SW480 (cell line): ENCODE measurements at places on chromosomes 4 and X.

DNA sequence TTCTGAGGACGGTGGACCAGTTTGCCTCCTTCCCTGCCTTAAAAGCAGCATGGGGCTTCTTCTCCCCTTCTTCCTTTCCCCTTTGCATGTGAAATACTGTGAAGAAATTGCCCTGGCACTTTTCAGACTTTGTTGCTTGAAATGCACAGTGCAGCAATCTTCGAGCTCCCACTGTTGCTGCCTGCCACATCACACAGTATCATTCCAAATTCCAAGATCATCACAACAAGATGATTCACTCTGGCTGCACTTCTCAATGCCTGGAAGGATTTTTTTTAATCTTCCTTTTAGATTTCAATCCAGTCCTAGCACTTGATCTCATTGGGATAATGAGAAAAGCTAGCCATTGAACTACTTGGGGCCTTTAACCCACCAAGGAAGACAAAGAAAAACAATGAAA, 255.3 kb downstream of the RAPGEF2 start:
- DNase-seq: no peak

GRCh38 chrX:154051201-154051810, 31.6 kb upstream of the IRAK1 start:
- peak; percentile 28 for DNase-seq

GRCh38 chr4:22643952-22644351, 48.8 kb upstream of the GBA3 start:
- DNase-seq: no peak

DNA sequence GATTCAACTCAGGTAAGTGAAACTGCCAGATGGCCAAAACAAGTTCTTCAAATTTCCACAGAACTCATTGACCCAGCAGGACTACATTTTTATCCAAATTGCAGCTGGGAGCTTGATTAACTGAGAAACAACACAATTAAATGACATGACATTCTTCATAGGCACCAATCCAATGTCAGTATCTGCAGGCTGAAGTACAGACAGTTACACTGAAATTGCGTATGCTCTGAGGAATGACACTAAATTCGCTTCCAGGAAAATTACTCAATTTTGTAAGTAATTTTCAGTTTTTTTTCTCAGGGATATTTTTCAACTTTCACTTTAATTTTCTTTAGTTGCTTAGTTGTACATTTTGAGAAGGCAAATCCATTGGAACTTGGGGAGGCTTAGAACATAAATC, 4.5 kb downstream of the C1GALT1C1 start:
- no peak for DNase-seq

DNA sequence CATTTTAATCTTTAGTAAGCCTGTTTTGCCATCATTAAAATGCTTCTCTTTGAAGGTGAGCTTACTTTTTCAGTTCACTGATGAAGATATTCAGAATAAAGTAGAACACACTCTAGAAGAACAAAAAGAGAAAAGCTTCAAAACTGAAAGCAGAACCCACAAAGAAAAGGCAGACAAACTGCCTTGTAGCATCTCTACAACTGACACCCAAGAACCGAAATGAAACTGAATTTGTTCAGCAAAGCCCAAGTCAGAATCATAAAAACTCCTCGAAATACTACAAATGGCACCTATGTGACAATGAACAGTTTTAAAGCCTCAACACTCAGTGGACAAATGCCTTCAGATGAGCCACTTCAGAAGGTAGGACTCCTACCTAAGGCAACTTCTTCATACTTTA, 83.6 kb downstream of the MAML3 start:
- DNase-seq: no peak
